ENCODE measurements at places on chromosomes 1 and 21.

- no peak for DNase-seq
Measured at GRCh38 chr1:58997060-58997411, 213.2 kb upstream of the JUN start.

- DNase-seq = no peak
Measured at GRCh38 chr1:113608399-113608798, 150.9 kb downstream of the PHTF1 start.

- no peak for DNase-seq
Measured at GRCh38 chr1:217012659-217013058, 289.4 kb upstream of the ESRRG start.

DNA sequence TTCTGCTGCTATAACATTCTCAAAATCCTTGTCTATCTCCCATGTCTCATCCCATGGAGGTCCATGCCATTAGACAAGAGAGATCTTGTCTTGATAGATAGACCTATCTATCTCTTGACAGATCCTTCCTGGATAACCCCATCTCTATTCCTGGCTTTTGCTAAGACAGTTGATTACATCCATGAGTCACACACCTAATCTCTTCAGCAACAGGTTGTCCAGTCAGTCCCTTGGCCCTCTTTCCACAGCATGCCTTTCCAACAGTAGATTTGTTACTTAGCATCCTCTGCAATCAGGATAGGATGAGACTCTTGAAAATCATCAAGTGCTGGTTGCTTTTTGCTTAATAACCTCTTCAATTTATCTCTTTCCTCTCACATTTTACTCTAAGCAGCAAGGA lies 46.6 kb downstream of the TRMT1L start:
- no peak for DNase-seq

- no peak for DNase-seq
Measured at GRCh38 chr1:5973771-5974170, 18.5 kb downstream of the NPHP4 start.

DNA sequence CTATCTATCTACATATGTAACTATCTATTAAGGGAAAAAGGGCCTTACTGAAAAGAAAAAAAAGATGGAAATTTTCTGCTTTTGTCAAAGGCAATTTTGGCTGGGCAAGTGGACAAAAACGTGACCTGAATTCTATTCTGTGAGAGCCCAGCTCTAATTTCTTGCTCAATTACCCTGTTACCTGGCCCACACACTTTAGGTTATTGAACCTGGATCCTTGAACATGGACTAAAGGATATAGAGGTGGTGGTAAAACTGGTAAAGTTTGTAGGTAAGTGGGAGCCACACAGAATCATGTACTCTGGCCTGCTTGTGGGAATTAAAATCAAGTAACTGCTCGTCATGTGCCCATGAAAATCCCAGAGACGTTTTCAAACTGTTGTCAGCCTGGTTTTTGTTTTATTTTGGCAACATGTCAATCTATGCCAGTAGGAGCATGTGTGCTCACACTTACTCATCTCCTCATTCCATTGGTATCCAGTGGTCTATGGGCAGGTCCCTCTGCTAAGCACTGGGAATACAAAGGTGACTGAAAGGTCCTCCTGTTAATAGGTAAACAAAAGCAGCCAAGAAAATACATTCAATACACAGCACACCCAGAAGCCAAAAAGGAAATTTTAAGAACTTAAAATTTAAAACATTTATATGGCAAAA lies 113.7 kb upstream of the WARS2 start:
- no peak for DNase-seq

- DNase-seq = no peak
Measured at GRCh38 chr1:56077206-56077605, 502.2 kb downstream of the PLPP3 start.

GRCh38 chr1:183543619-183544204 lies 46.5 kb downstream of the NCF2 start:
- DNase-seq = peak; percentile 41

DNA sequence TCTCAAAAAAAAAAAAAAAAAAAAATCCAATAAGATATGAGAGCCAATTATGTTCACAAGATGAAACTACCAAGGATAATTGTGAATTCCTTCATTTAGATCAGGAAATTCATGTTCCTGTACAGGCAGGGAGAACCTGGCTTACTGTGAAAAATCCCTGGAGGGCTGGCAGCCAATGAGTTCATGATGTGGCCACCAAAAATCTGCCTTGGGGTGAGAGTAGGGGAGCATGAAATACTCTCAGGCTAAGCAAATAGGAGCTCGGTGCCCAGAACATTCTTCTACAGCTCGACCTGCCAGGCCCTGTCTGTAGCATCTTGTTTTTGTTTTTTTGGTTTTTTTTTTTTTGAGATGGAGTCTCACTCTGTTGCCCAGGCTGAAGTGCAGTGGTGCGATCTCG lies 50.1 kb downstream of the PIK3CD start:
- DNase-seq = no peak

DNA sequence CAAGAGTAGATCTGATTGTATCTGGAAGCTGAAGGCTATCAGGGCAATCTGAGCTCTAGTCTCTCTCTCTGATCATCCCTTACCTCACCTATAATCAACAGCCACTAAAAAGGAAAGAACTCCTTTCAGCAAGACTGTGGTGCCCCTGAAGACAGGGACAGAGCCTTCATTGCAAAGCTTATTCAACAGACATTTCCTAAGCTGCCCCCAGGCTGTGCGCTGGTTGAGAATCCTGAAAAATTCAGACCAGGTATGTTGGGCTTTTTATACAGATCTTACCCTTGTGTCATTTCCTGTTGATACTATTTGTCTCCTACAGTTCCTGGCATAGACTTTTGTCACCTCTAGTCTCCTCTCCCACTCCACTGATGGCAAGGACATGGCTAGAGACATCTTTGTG lies 63.3 kb upstream of the PLA2G4A start:
- DNase-seq = no peak

DNA sequence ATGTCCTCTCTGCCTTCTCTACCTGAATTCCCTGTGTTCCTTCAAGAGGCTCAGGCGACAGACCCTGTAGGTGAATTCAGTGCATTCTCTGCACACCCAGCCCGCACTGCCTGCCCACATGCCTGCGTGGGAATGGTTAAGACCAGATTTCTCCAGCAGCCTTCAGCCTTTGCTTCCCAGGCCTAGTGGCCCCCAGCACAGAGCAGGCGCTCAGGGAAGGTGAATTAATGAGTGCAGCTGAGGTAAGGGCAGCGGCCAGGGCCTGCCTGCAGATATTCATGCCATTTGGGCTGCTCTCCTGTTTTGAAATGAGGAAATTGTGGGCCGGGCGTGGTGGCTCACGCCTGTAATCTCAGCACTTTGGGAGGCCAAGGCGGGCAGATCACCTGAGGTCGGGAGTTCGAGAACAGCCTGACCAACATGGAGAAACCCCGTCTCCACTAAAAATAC lies 45.5 kb downstream of the IER5 start:
- no peak for DNase-seq

DNA sequence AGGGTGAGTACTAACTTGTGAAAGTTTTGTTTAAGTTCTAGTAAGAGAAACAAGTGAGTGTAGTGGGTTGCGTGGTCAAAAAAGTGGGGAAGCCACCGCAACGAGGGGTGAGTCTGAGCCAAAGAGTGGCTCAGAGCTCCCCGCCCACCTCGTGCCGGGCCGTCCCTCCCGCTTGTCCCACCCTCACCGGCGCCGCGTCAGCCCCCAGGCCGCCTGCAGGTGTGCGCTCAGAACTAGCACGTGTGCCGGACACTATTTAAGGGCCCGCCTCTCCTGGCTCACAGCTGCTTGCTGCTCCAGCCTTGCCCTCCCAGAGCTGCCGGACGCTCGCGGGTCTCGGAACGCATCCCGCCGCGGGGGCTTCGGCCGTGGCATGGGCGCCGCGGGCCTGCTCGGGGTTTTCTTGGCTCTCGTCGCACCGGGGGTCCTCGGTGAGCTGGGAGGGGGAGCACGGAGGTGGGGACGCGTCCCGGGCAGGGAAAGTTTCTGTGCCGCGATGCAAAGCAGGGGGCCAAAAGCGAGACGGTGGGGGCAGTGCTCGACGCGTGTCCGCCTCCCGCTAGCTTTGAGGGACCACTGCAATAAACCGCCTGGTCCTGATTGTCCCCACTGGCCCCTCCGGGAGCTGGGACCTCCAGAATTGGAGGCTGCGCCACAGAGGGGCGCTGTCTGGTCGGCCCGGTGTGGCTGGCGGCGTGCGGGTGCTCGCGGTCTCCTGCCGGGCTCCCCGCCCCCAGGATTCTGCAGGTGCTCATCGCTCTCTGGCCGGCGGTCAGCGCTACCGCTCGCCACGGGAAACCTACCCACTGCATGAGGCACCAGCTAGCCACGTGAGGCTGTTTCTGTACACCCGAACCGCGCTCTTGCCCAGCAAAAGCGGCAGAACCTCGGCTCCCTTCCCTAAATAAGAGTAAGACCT lies at the start of gene CR2:
TSS of gene CR2 (plus strand) at position 283 of the 919 bp plus-strand sequence. CDS start at position 374, 91 bp downstream.
- DNase-seq = no peak

DNA sequence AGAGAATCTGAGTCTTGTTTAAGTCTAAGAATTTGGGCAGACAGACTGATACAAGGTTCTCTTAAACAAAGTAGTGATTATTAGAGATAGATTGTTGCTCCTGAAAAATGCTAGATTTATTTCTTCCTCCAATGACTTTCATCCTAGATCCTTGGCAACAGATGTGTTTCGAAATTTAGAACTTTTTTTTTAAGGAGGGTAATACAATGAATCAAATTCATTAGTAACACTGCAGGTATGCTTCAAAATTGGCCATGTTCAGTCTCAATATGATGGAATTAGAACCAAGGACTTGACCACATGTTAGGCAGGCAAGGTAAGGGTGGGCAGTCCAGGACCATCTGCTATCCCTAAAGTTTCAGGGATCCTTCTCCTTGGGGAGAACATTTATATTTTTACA lies 4.5 kb upstream of the LCE1F start:
- DNase-seq = no peak

DNA sequence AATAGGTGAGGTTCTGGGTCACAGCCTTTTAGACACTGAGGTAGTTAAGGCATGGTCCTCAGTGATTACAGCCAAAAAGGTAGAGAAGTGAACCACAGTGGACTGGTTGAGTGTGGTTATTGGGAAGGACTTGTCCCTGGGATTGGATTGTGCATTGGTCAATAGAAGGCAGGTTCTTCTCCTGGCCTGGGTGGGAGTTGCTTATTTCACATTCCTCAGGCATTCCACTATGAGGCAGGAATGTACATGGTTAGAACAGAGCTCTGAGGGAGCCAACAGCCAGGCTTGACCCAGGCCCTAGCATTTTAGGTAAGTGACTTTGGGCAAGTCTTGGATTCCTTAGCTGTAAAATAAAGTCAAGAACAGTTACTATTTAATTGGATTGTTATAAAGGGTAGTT lies 97.9 kb upstream of the MARK1 start:
- DNase-seq = no peak

GRCh38 chr21:44878053-44878982 lies 4.8 kb upstream of the PTTG1IP start:
- no peak for DNase-seq

GRCh38 chr1:160610569-160611242 lies 31.4 kb upstream of the CD84 start:
- DNase-seq = no peak

DNA sequence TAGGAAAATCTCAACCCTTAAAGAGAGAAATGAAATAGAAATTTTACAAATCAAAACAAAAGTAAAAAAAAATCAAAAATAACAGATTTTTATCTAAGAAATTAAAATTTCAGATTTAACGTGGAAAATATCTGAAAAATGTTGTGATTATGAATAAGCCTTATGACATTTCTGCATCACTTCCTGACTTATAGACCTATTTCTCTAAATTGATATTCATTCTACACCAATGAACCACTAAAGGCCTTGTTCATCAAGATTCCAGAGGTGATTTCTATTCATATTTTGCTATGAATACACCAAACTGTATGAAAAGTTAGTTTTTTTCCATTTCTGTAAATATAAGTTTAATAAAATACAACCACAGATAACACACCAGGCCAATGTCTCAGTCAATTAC lies 261.5 kb downstream of the SMYD3 start:
- no peak for DNase-seq

- DNase-seq = no peak
Measured at GRCh38 chr1:32716312-32717148, 14.0 kb upstream of the SYNC start.

DNA sequence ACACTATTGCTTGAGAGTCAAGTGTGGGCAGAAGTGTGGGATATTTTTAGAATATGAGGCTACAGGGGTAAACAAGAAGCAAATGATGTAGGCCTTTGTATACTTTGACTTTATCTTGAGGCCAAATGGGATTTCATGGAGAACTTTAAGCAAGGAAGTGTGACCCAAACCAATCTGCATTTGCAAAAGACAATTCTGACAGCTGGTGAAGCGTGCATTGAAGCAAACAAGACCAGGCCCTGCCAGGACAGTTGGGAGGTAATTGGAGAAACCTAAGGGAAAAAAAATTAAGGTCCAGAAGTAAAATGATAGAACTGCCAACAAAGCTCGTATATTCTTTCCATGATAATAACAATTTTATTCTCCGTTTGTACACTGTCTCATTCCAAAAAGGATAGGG lies 168.3 kb downstream of the TM2D1 start:
- DNase-seq = no peak

DNA sequence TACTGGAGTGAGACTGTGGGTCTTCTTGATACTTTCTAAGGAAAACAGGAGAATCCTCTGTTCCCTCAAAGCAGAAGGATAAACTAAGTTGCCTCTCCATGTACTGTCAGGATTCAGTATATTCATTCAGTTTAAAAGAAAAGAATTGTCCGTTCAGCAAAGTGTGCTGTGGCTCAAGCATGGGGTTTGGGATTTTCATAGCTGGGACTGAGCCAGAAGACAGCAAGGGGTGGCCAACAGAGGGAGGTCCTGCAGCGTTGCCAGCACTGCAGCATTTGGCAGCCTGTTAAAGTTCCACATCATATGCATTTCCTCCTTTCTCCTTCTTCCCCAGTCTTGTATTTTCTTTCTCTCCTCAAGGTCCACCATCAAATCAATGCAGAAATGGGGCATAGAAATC lies 75.1 kb downstream of the DTL start:
- no peak for DNase-seq

GRCh38 chr1:7299329-7299799 lies 471.7 kb upstream of the VAMP3 start:
- peak; percentile 88 for DNase-seq

GRCh38 chr1:199463521-199464127 lies 563.9 kb upstream of the NR5A2 start:
- peak; percentile 27 for DNase-seq

- DNase-seq = peak; percentile 69
Measured at GRCh38 chr1:182955596-182956588, 2.9 kb upstream of the SHCBP1L start.

- no peak for DNase-seq
Measured at GRCh38 chr1:245772325-245772724, 617.5 kb downstream of the KIF26B start.

DNA sequence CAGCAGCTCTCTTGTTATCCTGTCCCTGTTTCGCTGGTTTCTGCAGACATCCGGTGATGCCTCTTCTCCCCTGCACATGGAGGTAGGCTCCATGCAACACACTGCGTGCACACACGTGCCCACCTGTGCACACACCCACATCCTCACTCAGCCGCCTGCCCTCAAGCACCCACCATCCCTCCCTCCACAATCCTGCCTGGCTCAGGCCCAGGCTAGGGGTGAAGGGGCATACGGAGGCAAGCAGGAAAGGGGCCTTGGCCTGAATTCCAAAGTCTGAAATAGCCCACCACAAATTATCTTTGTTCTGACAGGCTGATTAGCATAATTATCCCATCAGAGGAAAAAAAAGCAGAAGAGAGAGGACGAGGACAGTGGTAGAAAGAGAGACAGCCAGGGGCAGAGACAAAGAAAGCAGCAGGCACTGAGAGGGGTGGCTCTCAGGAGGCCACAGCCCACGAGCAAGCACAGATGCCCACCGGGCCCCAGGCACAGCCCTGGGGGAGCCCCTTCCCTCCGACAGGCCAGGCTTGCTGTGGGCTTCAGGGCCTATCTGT lies 73.2 kb downstream of the GRIK3 start:
- no peak for DNase-seq

- DNase-seq = no peak
Measured at GRCh38 chr1:210257698-210258529, 25.3 kb downstream of the SERTAD4 start.
